ENCODE measurements at places on chromosomes 1 and 21.

DNA sequence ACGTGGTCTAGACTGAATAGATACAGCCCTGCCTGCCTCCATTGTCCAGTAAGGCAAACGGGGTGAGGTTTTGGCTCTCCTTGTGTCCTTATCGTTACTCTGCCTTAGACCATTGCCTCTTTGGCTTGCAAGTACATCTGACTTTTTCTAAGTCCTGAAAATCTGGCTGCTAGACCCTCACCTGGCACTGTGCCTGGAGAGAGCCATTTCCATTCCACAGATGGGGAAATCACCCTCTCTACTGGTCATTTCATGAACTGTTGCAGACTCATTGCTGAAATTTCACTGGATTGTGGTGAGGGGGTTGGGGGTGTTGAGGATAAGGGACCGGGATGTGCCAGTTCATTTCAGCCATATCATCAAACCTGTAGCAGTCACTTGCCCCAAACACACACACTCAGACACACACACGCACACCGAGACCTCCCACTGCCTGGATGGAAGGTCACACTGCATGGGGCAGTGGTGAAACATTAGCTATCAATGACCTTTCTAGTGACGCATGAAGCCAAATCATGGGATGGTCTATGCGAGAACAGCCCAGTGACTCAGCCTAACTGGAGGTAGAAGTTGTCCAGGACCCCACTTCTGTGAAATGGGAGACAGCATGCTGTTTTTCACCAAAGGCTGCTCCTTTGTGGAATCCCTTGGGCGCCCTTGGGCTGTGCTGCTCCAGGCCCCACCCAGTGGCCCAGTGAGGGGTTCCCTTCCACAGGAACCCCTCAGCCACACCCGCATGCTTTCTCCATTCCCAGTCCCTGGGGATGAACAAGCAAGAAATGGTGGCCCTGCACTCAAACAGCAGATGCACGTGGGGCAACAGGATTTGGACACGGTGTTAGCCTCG is 34.9 kb upstream of the VASH2 start:
- DNase-seq = no peak

DNA sequence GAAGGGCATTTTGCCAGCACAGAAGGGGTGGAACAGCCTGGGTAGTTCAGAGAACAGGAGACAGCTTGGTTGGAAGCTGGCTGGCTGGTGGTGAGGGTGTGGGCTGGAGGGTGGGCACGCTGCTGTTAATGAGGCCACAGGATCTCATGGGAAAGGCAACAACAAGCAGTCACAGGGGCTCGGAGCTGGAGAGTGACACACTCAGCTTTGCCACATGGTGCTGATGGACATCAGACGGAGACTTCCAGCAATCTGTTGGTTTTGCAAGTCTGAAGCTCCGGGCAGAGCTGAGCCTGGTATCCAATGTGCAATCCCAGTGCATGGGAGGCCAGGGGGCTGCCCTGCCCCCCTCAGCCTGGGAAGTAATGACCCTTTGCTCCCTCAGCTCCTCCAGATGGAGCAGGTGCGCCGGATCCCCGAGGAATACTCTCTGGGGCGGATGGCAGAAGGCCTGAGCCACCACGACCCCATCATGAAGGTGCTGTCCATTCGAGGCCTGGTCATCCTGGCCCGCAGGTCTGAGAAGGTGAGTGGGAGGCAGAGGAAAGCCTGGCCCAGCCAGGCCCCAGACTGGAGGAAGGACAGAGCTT is 15.6 kb upstream of the TTC4 start:
- no peak for DNase-seq

DNA sequence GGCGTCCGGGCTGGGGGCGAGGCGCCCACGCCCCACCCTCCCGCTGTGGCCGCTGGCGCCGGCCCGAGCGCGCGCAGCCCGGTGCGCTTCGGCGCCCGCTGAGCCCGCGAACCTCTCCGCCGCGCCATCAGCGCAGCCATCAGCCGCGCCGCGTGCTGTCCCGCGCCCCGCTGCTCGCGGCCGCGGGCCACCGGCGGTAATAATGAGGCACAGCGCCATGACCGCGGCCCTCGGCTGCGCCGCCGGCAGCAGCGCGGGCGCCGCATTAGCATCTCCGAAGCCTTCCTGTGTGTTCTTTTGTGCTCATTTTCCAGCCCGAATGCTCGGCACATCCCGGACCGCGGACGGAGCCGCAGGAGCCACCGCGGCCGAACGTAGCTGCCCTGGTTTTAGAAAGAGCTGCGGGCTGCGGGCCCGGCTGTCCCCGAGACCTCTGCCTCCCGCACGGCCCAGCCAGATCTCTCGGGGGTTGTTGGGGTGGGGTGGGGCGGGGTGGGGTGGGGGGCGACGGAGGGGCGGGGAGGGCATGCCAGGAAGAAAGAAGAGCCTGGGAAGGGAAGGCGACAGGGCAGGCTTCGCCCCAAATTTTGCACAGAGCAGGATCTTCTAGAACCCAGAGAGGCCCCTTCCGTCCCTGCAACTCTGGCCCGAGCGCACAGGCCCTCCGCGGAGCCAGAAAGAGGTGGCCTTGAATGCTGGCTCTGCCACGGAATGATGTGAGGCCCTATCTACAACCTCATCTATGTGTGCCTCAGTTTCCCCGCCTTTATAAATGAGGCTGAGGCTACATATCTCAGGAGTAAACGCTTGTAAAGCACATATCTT is 55.3 kb downstream of the RRAGC start:
- peak; percentile 61 for DNase-seq

DNA sequence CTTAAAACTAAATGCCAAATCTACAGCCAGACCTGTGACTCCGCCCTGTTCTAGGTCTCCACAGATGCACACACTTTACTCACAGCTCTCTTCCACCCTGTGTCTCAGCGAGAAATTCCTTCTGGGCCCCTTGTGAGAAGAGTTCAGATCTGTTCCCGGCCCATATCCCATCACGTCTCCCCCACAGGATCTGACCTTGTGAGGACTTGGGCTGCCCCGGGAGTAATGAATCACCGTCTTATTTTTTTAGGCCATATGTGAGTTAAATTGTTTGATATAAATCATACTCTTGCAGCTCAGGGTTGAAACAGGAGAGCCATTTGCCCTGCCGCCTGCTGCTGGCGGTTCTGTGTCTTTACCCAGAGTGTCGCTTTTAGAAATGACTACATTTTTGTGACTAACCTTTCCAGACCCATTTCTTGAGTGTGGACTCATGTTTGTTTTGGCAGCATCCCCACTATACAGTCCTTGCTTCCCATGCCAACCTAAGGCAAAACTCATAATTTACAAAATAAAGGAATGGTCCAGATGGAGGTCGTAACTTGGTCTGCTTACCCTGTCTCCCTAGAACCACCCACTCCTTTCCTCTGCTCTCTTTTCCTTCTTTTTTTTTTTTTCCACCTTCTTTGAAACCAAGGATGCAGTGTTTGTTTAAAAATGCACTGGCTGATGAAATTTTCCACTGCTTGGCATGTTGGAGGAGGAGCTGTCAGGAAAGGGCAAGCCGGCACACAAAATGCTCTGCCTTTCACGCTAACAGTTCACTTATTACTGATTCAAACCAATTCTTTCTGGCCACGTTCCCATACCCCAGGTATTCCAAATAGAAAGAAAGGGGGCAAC is 98.0 kb upstream of the C1orf105 start:
- peak; percentile 23 for DNase-seq

GRCh38 chr1:114021665-114022099 is 42.4 kb downstream of the OLFML3 start:
- DNase-seq = no peak

GRCh38 chr1:198491596-198491995 is 48.9 kb downstream of the ATP6V1G3 start:
- DNase-seq = no peak

- DNase-seq = no peak
Observed at GRCh38 chr1:55622074-55622473, 406.9 kb upstream of the USP24 start.

DNA sequence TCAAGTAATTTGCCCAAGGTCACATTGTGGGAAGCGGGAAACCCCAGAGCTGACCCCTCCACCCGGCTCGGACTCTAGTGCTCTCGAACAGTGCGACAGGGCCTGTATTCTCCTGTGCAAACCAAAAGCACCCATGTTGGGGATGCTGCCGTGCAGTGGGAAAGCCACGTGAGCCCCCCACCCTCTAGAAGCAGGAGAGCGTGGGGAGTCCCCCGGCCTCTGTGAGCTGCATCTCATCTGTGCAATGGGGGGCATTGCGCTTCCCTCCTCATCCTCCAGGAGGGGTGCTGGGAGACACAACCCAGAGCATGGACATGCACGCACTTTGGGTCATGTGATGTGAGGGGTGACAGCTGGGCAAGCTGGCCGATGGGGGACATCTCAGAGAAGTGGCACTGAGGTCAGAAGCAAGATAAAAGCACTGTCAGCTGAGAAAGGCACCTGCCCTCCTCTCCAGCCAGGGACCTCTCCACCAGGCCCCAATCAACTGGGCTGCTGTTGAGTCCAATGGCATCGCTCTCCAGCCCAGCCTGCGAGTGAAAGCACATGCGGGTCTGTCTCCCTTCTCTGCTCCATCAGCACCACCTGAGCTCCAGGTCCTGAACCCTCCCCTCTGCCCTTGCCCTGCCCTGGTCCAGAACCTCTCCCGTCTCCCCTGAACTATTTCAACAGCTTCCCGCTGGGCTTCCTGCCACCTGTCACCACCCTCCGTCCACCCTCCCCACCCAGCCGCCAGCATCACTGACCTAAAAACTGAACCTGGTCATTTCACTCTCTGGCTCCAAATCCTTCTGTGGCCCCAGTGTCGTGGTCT is 76.4 kb upstream of the IFFO2 start:
- DNase-seq = no peak

DNA sequence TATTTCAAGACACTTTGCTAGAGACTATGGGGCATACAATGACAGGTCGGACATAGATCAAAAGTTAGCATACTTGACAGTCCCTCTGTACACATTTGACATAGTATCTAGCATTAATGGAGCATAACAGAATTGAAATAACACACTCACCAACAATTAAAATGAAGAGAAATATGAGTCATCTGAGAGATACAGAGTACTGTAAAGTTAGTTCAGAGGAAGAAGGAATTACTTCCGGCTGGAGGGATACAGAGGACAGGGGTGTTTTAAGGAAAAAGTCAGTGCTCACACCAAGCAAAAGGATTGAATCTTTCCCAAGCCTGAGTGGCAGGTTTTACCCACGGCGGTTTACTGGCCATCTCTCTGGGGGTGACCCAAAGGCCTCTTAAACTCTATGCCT is 2.4 kb downstream of the ZMYND12 start:
- no peak for DNase-seq

DNA sequence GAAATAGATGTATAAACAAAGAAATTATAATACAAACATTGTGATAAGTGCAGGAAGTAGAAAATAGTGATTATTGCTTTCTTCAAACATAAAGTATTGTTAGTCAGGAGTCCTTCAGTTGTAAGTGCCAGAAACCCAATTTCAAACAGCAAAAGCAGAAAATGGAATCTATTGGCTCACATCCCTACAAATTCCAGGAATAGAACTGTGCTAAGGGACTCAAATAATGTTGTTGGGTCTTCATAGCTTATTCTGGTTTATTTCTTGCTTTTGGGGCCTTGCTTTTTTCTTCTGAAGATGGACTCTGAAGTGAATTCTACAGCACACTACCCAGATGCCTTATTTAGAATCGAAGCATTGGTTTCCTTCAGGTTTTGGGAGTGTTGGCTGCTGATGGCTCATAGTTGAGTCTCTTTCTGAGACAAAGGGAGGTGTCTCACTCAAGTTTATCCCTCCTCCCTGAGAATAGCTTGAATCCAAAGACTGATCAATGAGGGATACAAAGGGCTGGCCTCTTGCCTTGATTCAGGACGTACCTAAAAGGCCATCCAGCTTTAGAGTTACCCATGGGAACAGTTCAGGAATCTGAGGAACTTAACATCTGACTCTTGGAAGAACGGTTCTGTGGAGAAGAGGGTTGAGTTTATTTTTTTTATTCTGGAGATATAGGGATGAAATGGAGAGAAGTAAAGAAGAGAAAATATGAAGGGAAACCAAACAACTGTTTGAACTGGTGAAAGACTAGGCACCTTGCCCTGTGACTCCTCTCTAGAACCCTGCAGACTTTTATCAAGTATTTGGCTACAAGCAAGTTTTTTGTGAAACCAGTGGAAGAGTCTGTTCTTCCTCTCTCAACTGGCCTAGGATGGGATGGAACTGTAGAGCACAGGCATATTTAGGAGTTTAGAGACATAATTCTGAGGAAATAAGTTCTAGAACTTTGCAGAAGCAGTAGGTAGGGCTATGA is 39.0 kb upstream of the ATG4C start:
- DNase-seq = no peak

Data from nephron progenitor cell (in vitro differentiated cells).